ENCODE measurements at places on chromosomes 5 and 9.
A peak's percentile ranks its signal among the peaks of the same experiment; 100 is the strongest.

GRCh38 chr9:92607773-92608172 lies 62.2 kb downstream of the IPPK start:
- DNase-seq: peak; percentile 27

DNA sequence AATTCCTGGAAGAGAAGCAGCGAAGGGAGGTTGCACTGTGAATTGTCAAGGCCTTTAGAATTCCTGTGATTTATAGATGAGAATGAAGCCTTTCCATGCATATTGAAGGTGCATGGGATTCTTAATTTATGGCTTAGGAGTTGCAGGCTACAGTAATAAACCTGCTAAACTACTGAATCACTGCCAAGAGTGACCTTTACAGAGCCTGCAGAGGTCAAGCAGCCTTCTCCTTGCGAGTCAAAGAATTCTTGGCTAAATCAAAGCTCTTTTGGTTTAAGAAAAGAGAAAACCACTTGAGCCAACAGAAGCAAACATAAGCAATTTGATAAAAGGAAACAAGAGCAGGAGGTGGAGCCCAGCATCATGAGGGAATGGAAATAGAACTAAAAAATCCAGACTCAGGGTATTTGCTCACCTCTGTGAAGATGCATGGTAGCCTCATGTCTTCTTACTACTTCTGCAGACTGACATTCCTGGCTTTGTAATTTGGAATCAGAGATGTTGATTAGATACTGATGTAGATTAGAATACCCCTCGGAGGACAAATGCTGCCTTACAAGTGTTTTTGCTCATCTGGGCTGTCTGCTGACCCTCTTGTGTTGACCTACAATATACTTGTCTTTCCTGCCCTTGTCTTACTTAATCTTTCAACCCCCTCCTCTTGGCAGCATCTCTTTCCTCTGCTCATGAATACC lies 90.3 kb upstream of the IFNK start:
- no peak for DNase-seq

DNA sequence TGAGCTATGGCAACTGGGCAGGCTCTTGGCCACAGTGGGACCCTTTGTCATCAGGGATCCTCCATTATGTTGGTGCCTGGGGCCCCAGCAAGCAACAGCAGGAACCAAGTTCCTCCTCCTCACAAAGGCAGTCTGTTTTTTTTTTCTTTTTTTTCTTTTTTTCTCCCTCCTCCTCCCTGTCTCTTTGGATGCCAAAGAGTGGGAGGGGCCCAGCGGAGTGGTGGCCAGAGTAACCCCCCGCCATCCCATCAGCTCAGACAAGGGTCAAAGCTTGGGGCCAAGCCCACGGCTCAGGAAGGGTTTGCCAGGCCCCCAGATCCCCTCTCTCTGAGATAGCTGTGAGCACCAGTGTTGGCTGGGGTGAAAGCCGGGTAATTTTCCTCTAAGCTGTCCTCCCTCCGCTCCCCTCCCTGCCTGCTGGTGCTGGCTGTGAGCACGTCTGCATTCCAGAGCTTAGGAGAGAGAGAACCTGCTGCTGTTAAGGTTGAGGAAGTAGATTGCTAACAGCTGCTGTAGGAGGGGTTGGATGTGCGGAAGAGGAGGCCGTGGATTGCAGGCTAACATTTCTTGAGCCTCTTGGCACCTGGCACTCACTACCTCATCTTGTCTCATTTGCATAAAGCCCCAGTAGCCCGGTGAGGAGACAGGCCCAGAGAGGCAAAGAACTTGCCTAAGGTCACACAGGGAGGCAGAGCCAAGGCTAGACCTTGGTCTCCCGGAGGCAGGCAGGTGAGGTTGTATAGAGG lies 21.2 kb downstream of the GSN start:
- DNase-seq: no peak

DNA sequence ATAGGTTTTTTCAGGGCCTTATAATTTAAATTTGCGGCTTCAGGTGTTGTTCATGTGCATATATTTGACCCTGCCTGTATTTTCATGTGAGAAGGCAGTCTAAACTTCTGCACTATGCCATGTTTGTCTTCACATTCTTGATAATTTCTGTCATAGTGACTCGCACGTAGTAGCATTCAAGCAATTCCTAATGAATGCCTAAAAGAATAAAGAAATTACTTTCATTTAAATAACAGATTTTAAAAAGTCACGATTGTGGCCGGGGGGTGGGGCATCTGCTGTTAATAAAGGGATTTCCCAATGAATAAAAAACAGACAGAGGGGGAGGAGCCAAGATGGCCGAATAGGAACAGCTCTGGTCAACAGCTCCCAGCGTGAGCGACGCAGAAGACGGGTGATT lies 318.0 kb downstream of the ADAMTS6 start:
- no peak for DNase-seq

GRCh38 chr5:118611332-118611945 lies 376.9 kb downstream of the DTWD2 start:
- no peak for DNase-seq

- DNase-seq: no peak
Observed at GRCh38 chr9:22146604-22147003, 137.5 kb upstream of the CDKN2B start.

- no peak for DNase-seq
Observed at GRCh38 chr5:135222171-135222681, 176.8 kb downstream of the MACROH2A1 start.

- DNase-seq: no peak
Observed at GRCh38 chr9:134066913-134067851, 644 bp downstream of the BRD3 start.

DNA sequence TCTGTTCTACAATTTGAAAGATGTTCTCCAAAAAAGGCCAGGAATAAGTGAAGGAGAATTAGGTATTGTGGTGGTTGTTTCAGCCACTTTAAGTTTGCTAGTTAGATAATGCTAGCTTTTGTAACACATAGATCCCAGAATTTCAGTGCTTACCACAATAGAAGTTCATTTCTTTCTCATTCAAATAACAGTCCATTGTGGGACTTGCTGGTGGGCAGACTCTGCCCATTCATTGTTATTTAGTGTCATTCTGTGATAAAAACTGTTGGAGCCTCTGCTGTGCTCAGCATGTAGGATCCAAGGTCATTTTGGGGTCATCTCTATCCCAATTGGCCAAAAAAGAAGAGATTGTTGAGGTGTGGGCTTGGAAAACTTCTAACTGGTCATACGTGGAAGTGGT lies 106.8 kb downstream of the CCDC192 start:
- DNase-seq: no peak

- DNase-seq: no peak
Observed at GRCh38 chr5:60604771-60605170, 95.2 kb downstream of the DEPDC1B start.

GRCh38 chr5:164302533-164303235 lies 797.3 kb downstream of the MAT2B start:
- no peak for DNase-seq

DNA sequence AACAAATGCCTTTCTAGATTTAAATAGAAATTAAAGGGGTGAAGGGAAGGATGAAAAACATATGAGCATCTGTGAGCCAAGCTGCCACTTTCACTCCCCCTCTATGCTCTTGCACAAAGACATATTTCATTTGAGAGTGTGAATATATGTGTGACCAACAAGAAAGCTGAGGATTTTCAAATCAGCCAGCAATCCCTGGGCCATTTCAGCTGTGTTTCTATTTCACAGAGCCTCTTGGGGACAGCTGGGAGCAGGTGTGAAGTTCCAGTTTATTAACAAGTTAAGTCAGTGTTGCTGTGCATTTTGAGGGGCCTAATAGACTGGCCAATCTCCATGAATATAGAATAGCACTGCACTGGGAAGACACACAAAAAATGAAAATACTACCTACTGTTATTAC lies 248.7 kb upstream of the RGMB start:
- no peak for DNase-seq

DNA sequence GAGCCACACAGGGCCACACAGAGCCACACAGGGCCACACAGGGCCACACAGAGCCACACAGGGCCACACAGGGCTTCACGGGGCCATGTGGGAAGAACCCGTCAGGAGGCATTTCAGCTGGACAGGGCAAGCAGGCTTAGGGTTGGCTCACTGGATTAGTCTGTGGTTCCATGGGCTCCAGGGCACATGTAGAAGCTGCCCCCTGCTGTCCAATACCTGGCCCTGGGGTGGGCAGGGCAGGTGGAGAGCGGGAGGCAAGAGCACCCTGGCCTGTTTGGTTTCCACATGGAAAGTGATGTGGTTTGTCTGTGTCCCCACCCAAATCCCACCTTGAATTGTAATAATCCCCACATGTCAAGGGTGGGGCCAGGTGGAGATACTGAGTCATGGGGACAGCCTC lies 16.4 kb upstream of the LPCAT1 start:
- no peak for DNase-seq

DNA sequence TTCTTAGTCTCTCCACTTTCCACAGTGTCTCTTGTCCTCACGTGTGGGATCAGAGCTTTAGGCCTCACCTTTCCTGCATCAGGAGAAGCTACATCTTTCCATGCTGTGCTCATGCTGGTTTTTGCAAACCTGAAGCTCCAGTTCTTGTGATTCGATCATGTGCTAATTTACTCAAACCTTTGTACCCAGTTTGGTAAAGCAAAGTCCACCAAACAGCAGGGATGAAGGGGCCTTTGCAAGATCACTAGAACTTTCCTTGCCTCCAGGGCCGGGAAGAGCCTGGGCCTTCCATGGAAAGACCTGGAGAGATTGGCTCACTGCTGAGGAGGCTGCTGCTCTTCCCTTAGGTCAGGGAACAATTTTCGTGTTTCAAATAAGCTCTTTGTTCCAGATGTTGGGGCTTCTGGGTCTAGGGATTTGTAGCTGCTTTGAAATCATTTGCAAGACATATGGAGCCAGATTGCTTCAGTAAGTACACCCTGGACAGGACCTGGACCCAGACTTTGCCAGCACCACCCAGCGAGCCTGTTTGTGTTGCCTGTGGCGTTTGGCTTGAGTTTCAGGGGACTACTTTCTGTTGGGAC lies 18.7 kb upstream of the SPATA31E1 start:
- no peak for DNase-seq

DNA sequence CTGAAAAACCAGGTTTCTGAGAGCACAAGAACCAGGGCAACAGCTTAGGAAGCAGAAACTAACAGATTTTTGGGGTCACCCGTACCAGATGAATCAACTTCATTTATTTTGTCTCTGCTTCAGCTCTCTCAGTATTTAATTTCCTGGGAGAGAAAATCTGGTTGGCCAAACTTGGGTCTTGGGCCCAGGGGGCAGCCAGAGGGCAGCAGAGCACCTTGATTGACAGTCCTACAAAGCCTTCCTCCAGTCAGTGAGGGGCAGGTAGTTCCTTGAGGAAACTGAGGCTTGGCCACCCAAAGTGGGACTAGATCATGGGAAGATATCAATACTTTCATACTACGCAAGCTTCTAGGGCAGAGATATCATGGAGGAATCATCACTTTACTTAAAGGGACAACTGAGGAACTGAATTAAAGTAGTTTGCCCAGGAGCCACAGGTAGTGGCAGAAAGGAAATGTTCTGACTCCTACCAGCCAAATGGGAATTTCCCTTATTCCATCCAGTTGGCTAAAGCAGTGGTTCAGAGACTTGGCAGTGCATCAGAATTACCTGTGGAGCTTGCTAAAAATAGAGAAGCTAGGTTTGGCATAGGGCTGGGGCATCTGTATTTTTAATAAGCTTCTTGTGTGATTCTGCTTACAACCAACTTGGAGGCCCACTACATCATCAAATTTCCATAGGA lies 21.5 kb upstream of the ARHGAP26 start:
- peak; percentile 0 for DNase-seq

- no peak for DNase-seq
Observed at GRCh38 chr9:86751956-86752355, 195.3 kb downstream of the GAS1 start.

GRCh38 chr9:83656952-83657351 lies 34.0 kb downstream of the IDNK start:
- no peak for DNase-seq

GRCh38 chr5:6829150-6829784 lies 116.0 kb downstream of the TENT4A start:
- no peak for DNase-seq

DNA sequence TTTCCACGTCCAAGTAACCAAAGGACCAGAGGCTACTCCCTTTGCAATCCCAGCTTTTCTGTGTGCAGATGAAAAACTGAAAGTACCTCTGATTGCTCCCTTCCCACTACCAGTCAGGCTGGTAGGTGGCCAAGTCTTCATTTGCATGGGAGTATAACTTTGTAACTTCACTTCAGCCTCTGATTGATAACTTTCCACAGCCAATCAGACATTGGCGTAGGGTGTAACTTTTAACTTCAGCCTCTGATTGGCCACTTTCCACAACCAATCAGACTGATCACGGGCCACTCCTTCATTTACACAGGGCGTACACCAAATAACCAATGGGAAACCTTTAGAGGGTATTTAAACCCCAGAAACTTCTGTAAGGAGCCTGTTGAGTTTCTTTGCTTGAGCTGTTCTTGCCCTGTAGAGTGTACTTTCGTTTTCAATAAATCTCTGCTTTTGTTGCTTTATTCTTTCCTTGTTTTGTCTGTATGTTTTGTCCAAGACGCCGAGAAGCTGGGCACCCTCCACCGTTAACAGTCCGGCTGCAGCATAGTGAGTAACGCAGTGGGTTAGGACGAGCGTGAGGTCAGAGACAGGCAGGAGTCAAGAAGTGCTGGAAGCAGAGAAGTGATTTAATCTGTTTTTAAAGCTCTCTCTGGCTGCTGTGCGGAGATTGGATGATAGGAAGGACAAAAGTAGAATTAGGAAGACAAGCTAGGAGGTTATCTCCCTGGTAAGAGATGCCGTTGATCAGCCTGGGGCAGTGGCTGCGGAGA lies 3.5 kb upstream of the EXOSC2 start:
- peak; percentile 73 for DNase-seq

DNA sequence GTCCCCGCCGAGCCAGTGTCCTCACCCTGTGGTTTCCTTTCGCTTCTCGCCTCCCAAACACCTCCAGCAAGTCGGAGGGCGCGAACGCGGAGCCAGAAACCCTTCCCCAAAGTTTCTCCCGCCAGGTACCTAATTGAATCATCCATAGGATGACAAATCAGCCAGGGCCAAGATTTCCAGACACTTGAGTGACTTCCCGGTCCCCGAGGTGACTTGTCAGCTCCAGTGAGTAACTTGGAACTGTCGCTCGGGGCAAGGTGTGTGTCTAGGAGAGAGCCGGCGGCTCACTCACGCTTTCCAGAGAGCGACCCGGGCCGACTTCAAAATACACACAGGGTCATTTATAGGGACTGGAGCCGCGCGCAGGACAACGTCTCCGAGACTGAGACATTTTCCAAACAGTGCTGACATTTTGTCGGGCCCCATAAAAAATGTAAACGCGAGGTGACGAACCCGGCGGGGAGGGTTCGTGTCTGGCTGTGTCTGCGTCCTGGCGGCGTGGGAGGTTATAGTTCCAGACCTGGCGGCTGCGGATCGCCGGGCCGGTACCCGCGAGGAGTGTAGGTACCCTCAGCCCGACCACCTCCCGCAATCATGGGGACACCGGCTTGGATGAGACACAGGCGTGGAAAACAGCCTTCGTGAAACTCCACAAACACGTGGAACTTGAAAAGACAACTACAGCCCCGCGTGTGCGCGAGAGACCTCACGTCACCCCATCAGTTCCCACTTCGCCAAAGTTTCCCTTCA lies 1.4 kb downstream of the GLIS3 start:
- peak; percentile 43 for DNase-seq

GRCh38 chr5:57725658-57726504 lies 243.3 kb upstream of the ACTBL2 start:
- no peak for DNase-seq

GRCh38 chr9:119986205-119986604 lies 593.8 kb downstream of the CDK5RAP2 start:
- peak; percentile 13 for DNase-seq
